HT1080 (cell line): ENCODE measurements at places on chromosomes 1 and 21. TPM values are rescaled to one million over a fixed set of nuclear protein-coding genes. Genes with fewer than 3 reads are reported as not detected.

- DNase-seq = no peak
These were observed 10.9 kb upstream of the CENPS start for GRCh38 chr1:10419351-10419750.

DNA sequence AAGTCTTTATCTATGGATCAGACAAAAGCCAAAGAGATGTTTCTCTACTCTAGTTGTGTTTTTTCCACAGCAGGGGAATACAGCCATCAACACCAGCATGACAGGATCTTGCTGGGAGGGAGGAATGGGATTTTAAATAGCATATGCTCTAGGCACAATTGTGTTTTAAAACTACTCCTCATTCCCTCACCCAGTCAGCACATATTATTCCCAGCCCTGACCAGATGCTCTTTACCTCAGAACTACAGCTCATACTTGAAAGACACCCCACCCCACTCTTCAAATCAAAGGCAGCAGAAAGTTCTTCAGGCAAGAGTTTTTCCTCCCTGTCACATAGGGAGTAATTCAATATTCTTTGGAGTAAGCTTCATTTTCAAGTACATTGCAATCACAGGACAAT lies 46.2 kb upstream of the TBX15 start:
- no peak for DNase-seq

DNA sequence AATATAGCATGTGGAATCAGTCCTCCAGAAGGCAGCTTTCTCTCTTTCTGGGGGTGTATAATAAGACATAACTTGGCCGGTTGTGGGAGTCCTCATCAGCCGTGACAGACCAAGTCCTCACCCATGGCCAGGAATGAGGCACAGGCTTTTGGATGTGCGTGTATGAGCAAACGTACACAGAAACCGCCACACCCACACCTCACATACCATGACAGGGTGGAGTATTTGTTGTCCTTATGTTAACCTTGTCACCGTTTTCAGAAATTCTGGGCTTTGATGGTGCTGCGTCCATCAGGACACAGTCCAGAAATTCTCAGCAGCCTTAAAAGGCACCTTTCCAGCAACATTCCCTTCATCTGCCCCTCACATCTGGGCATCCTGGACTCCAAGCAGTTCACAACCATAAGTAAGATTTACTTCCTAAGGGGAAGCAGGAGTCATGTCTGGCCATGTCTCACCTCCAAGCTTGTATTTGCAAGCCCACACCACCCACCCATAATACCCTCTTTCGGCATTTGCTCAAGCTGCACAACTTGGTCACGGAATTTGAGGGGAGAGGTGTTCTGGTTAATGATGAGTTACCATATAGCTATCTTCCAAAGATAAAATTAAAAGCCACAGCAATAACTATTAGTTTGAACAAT lies 12.4 kb downstream of the C1orf116 start:
- no peak for DNase-seq

- no peak for DNase-seq
These were observed 11.1 kb downstream of the MTX1 start for GRCh38 chr1:155219592-155220031.

- no peak for DNase-seq
These were observed 326 bp downstream of the BRWD1 start for GRCh38 chr21:39313042-39313570.

- no peak for DNase-seq
These were observed 12.8 kb downstream of the PRDM15 start for GRCh38 chr21:41866274-41866809.

GRCh38 chr1:13828454-13829151 lies 128.6 kb downstream of the PRDM2 start:
- DNase-seq = peak; percentile 15

DNA sequence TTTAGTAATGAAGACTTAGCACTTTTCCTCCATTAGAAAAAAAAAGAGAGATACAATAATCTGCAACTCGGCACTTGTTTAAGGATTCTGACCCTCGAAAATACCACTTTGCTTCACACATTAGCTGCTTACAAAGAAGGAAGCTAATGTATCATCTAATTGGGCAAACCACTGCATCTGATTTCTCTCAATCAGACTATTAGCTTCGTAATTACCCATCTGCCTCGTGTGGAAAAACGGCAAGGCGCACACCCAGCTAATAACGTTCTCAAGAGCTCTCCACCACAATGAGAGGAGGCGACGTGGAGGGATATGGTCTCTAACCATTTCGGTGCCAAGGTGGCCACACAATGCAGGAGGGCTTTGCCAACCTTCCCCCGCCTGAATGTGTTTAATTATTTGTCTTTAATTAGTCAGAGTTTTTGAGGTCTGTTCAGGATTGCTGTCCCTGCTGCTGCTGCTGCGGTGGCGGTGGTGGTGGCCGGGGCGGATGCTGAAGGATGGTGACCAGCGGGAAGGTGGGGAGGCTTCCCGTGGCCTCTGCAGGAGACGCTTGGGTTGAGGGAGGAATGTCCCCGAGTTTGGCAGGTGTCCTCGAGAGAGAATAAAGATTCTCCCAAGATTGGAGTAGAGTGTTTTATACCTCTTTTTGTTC lies 374.5 kb downstream of the RPS6KC1 start:
- no peak for DNase-seq

DNA sequence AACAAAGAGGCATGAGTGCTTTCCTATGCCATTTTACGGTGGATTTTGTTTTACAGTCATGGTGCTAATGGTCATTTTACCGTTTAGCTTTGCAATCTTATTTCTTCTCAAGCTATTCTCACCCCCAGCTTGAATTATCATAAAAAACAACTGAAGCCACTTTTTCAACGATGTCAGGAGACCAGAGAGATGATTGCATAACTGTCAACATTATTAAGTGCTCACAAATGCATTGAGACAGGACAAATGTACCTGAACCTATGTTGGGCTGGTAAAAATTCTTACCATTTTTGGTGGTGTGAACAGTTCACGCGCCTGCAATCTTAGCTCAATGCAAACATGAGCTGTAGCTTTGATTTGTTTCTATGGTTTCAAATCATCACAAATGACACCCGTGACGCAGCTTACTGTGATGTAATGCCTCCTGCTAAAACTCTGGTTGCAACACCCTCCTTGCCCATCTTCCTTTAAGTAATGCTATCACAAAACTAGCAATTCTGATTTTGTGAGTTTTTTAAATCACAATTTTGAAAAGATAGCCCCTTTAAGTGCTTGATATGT lies 104.4 kb downstream of the UCHL5 start:
- DNase-seq = no peak

GRCh38 chr1:180912211-180912800 lies 391 bp upstream of the KIAA1614 start:
- DNase-seq = no peak

- no peak for DNase-seq
These were observed 16.4 kb downstream of the S100A7 start for GRCh38 chr1:153444078-153444477.

- no peak for DNase-seq
These were observed 26.8 kb upstream of the RASAL2 start for GRCh38 chr1:178066908-178067614.

GRCh38 chr1:228778961-228779360 lies 43.7 kb downstream of the RHOU start:
- no peak for DNase-seq

DNA sequence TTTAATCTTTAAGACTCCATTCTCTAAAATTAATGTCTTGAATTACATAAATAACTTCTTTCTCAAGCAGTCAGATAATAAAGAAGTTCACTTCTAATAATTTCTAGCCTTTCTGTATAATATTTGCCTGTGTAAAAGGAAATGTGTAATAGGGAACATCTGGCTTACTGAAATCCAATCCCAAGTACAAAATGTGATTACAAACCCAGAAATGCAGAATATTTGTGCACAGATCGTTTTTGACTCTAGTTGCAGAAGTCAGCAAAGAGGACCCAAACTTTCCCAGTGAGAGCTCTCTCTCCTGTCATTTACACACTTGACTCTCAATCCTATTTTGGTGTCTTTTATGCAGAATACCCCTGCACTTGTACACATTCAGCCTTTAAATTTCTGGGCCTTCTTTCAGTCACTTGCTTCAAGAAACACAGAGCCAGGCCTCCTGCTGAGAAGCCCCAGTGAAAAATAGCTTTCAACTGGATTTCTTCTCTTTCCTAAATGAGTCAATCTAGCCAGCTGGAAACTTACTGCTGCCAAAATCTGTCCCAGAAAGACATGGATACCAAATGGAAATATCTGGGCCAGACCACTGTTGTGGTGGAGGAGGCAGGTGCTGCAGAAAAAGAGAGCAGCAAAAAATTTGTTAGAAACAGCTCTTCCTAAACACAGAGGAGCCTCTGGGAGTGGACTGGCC lies 68.5 kb upstream of the ADAM30 start:
- DNase-seq = peak; percentile 32

GRCh38 chr1:183918589-183918988 lies 113.7 kb downstream of the RGL1 start:
- DNase-seq = no peak

DNA sequence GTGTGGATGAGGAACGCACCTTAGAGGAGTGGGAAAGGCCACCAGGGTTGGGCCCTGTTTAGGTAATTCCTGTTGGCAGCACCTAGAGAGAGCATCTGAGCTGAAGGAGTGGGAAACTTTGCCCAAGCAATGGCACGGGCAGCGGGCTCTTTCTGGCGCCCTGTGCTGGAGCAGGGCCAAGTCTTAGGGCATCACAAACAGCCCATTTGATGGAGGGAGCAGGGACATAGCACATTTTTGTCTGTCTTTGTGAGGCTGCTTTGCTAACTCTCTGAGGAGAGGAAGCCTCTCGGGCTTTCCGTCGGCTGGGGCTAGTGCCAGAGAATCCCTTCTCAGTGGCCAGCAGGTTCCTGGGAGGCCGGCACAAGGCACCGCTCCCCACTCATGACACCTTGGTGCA lies 22.5 kb upstream of the CNTN2 start:
- DNase-seq = no peak

DNA sequence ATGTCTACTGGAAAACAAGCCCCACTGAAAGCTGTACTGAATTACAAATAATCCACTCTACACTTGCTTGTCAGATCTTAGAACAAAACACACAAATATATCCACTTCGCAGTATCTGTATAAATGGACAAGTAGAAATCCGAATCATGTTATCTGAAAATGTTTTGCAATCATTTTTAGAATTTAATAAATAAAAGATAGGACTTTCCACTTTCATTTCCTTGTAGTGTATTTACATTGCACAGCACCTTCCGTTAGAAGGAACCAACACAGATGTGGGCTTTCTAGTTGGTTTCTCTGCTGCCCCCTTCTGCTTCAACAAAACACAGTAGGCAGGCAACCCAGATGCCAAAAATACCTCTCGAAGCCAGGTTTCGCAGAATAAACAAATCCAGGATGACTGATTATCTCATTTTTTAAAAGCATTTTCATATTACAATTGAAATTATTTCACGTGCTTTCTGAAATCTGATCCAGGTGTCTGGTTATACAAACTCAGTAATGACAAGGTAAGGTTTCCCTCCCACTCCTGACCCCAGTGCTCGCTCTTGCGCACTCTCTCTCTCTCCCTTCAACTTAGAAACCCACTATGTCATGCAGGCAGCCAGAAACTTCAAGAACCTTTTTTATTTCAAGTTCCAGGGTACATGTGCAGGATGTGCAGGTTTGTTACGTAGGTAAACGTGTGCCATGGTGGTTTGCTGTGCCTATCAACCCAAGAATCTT lies 389.9 kb downstream of the SMYD3 start:
- peak; percentile 23 for DNase-seq

DNA sequence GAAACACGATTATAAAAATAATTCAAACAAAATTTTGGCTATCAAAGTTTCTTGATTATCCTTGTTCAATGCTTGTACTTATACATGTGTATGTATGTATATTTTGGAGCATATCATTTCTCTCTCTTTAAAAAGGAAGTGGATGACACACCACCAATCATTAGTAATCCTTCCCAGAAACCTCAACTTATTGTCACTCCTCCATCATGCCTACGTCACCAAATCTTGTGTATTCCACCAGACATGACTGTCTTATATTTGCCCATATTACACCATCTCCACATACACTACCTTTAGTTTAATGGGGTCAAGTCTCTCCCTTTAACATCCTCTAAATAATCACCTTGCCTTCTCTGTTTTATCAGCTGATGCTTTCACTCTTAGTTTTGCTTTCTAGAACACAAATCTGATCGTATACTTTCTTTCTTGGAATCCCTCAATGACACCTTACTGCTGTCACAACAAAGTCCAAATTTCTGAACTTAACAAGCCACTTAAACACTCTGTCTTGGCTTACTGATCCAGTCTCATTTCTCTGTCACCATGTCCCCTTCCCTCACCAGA lies 124.0 kb downstream of the BRINP3 start:
- peak; percentile 58 for DNase-seq

C1orf35 gene
- 18.5 and 19.7 TPM in 2 replicates for total RNA-seq

TAGLN2 gene
- 655 and 859 TPM in 2 replicates for total RNA-seq

HDAC1 gene
- 123 and 126 TPM in 2 replicates for total RNA-seq

QSOX1 gene
- total RNA-seq = 191 and 201 TPM in 2 replicates

GSTM5 gene
- 0.03 TPM in 1 of 2 replicates, not detected in the other for total RNA-seq

WRAP73 gene
- total RNA-seq = 57.7 and 64.5 TPM in 2 replicates

CHD5 gene
- not detected in 2 replicates for total RNA-seq

FCRL2 gene
- not detected in 2 replicates for total RNA-seq

SPRR2E gene
- not detected in 2 replicates for total RNA-seq

RAB42 gene
- total RNA-seq = not detected in 2 replicates

CRYAA gene
- not detected in 2 replicates for total RNA-seq
